ENCODE measurements at places on chromosomes 11 and 22. TPM values are rescaled to one million over a fixed set of nuclear protein-coding genes. Genes with fewer than 3 reads are reported as not detected.

The OR10D3 gene
- not detected for total RNA-seq

The GLB1L3 gene
- total RNA-seq, result not detected

The SLC25A45 gene
- total RNA-seq, result 5.9 TPM

The PLAAT5 gene
- total RNA-seq, result 4.2 TPM

DNA sequence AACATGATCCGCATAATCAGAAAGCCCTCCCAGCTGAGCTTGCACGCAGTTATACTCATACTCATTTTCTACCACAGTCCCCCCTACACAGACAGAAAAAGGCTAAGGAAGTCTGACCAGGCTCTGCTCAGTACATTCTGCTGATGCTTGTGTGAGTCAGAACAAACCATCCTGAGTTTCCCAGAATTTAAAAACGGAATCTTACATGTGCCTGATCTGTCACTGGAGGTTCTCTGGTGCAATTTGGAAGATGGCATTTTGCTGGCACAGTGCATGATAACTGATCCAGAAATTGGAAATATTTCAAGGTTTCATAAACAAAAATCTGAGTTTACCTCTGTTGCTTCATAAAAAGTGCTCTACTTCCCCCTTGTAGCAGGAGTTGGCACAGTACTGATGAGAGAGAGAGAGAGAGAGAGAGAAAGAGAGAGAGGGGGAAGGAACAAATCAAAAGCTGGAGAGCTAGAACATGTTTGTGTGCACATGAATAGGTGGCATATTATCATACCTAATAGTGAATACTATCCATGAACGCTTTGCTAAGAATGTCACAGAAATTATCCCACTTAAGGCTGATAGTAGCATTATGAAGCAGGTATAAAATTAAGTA lies 1085.3 kb downstream of the DLG2 start:
- no peak for DNase-seq

DNA sequence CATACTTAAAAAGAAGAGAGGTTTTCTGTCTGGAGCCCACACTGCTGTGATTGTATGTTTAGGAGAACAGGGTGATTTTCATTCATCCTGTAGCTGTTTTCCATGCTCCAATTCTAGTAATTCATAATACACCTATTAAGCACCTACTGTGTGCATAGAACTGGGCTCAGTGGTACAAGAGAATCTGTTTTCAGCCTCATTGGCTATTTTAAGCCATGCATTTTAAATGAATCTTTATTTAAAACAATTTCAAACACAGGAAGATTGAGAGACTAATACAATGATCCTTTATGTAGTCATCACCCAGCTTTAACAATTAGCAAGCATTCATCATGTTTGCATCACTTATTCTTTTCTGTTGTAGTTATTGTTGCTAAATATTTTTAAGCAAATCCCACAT lies 86.2 kb downstream of the BDNF start:
- no peak for DNase-seq

DNA sequence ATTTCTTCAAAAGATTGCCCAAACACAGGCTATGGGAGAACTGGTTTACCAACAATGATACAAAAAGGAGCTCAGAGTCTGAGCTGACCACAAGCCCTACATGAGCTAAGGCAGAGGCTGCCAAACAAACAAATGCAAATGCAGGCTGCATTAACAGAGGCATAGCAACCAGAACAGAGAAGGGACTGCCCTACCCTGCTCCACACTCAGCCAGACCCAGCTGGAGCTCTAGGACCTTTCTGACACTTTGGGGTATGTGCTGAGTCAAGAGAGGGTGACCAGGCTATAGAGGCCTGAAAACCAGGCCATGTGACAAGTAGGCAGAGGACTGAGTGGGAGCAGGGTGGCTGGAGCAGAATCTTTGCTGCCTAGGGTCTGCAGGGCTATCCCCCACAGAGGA lies 17.8 kb upstream of the P2RY2 start:
- DNase-seq, result no peak

- DNase-seq, result peak; percentile 56
Measured at GRCh38 chr11:120546312-120547205, 35.0 kb downstream of the GRIK4 start.
